ENCODE measurements at places on chromosomes 1 and 21.

- no peak for DNase-seq
These were observed 5.8 kb downstream of the IFI16 start for GRCh38 chr1:159015440-159015909.

- no peak for DNase-seq
These were observed 18.2 kb upstream of the FCGR2A start for GRCh38 chr1:161486806-161487741.

- no peak for DNase-seq
These were observed 76.0 kb downstream of the DTL start for GRCh38 chr1:212111536-212111935.

DNA sequence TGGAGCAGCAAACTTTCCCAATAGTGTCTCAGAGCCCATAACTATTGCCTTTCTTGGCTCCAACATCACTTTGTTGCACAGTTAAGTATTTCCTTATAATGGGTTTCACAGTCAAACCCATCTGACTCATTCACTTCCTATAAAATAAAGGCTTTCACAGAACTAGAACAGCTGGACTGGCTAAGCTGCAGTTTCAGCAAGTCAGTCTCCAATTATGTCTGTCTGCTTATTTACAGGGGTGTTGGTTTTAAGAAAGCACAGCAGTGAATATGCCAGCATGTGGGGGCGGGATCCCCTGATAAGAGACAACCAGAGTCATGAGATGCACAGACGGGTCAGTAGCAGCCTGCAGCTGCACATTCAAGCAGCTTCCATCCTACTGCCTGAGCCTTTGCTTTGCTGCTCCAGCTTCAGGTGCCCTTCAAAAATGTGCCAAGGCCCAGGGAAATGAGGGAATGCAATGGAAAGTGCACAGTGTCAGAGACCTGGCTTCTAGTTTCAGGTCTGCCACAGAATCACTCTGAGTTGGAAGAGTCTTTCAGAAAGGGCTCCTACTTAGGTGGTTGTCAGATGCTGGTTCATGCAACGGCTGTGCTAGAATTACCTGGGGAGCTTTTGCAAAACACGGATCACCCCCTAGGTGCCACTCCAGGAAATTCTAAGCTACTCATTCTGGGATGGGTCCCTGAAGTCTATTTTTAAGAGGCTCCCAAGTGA lies 24.8 kb downstream of the RNF19B start:
- DNase-seq = no peak

DNA sequence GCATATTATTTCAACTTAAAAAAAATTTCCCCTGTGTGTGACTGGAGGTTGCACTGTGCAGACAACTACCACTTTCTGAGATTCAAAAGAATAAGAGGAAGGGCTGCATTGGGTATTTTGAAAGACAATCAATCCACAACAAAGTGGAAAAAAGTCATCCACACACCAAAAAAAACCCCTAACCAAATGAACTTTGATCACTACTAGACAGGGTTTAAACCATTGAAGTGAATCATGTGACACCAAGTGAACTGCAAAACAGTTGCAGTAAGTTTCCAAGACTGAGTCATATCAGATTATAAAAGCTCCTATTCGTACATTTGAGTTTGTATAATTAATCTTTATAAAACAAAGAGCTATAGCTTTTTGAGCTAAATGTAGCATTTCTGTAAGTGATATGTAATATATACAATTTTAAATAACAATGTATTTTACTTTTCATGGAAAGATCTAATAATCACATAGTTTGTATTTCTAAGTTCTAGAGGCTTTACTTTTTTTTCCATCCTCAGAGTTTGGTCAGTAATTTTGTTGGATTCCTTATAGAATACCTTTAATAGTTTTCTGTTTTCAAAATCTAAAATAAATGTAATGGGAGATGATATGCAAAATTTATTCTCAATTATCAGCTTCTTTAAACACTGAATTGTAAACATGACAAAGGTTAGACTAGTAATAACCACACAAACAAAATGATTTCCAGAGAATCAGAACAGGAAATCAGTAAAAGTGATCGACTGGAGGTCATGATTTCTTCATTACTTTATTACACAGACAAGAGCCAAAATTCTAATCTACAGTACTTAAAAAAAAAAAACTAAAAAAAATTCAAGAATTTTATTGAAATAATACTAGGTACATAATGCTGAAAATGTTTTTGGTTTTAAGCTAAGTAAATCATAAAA lies 50.5 kb upstream of the GFI1 start:
- no peak for DNase-seq

- no peak for DNase-seq
These were observed 16.4 kb downstream of the RNU5D-1 start for GRCh38 chr1:44714532-44714931.

DNA sequence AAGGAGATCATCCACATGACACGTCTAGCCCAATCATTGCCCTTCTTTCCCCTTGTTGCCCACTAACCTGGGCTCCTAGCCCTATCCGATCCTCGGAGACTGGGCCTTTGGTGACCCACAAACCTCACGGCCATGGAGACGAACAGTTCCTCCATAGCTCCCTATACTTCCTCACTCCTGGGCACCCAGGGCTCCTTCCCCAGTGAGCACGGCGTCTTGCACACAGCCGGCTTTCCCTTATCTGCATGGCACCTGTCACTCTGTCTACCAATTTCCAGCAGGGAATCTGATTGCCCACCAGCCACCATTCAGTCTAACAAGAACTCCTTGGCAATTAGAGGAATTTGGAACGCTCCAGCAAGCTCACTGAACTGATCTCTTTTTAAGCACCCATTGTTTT lies 3.1 kb downstream of the GNG4 start:
- no peak for DNase-seq

Data from activated CD8-positive, alpha-beta memory T cell treated with anti-CD3 and anti-CD28 coated beads for 48 hours (primary cell).